ENCODE measurements at places on chromosomes 4 and X.

GRCh38 chr4:38560340-38560739 is 103.7 kb upstream of the KLF3 start:
- DNase-seq: no peak

DNA sequence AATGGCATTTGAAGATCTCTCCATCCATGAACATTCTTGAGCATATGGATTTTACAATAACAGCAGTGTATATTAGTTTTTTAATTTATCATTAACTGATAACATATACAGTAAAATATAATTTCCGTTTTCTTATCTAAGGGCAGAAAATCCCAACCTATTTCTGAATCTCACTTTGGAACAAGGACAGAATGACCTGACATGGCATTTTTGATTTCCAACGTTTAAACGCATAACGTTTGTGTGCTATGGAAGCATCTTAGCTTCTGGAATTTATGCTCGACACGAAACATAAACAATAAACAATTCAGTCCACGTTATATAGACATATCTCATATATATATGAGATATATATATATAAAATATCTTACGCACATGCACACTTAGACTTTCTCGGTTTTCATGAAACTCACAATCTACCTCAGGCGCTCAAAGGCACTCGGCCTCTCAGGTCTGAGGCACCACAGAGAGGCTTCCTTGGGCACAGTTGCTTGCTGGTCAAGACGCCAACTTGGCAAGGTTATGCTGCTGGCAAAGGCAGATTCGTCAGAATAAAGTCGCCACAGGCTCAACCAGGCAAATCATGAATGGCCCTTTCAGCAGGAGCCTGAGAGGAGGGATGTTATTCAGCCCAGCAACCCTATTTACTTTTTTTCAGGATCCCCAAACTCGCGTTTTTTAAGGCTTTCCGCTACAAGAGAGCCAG is 1.0 kb upstream of the UGT8 start:
- DNase-seq: no peak

DNA sequence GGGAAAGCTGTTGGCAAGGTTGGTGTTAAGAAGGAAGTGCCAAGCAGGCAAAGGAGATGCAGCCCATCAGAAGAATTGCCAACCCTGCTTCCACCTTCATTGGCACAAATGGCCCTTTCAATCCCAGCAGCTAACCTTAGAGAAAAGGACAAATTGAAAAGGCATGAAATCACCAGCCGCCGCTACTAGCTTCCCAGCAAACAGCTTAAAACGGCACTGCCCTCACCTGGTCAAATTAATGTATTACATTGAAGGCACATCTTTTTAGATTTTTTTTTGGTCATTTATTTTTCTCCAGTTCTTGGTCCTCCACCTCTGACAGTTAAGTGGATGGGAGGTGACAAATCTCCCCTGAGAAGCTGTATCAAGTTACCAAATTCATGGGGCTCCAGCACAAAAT is 51.0 kb upstream of the NHSL2 start:
- DNase-seq: peak; percentile 52

- no peak for DNase-seq
Observed at GRCh38 chr4:6448476-6449170, 23.8 kb downstream of the PPP2R2C start.

DNA sequence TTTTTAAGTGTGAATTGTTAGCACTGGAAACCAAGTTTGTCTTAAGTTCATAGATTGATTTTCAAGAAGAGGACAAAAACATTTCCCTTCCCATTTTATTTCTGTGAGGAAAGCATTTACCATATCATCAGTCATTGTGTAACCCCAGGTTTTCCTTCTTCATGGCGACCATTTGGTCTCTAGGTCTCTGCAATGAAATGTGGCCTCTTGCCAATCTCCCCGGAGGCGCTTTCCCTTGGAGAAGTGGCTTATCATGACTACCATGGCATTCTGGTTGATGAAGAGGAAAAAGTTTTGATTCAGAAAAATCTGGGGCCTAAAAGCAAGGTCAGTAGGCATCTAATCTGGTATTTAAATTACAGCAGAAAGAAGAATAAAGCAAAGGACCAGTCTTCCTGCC is 54.4 kb downstream of the ADD1 start:
- no peak for DNase-seq

- no peak for DNase-seq
Observed at GRCh38 chr4:10092481-10093270, 23.9 kb downstream of the WDR1 start.
